SW 1271 (cell line): ENCODE measurements at places on chromosomes 2 and 18.

- no peak for DNase-seq
These were observed 98.0 kb upstream of the SLC14A2 start for GRCh38 chr18:45517181-45517741.

GRCh38 chr2:144466637-144467036 is 53.3 kb downstream of the ZEB2 start:
- no peak for DNase-seq

DNA sequence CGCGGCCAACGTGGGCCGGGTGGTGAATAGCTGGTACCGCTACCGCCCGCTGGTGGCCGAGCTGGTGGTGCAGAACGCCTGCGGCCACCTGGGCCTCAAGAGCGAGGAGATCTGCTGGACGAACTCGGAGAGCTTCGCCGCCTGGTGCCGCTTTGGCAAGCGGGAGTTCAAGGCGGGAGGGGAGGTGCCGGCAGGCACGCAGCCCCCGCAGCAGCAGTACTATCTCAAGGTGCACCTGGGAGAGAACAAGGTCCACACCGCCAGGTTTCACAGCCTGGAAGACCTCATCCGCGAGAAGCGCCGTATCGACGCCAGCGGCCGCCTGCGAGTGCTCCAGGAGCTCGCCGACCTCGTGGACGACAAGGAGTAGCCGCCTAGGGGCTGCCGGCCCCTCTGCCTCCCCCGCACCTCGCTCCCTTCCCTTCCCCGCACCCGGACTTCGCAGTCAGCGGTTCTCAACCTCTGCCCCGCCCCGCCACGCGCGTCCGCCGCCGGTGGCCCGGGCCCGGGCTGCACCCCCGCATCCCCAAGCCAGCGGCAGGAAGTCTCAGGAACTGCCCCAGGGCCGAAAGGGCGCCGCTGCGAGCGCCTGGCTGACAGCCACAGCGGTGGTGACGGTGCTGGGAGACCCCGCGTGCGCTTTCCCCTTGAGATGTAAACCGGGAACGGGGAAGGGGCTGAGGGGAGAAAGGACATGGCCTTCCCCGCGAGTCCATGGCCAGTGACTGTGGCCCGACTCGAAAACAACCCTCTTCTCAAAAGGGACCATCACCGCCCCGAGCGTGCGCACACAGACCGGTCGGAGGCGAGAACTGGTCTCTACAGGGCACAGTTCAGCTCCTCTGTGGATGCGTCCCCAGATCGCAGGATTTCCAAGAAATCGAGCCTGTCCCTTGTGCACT is 2.2 kb downstream of the LRATD1 start:
- peak; percentile 44 for DNase-seq

GRCh38 chr2:13050764-13051163 is 334.0 kb downstream of the TRIB2 start:
- DNase-seq: no peak

GRCh38 chr18:76498064-76498463 is 3.0 kb upstream of the ZNF516 start:
- no peak for DNase-seq

- no peak for DNase-seq
These were observed 93.5 kb downstream of the GALNT3 start for GRCh38 chr2:165700531-165700930.

- DNase-seq: no peak
These were observed 1.7 kb upstream of the PDCD1 start for GRCh38 chr2:241860184-241861078.

- no peak for DNase-seq
These were observed 18.2 kb upstream of the ACSL3 start for GRCh38 chr2:222842491-222843174.

DNA sequence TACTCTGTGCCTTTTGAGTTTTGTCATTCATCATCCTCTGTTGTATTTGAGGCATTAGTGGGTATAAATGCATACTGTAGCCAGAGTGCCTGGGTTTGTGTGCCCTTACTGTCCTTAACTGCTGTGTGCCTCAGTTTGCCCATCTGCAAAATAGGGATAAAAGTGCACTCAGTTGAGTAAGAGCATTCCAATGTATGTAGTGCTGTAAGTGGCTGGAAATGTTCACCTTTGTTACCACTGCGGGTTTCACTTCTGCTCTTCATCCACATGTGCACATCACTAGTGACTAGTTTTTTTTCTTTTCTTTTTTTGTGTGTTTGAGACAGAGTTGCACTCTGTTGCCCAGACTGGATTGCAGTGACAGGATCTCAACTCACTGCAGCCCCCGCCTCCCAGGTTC is 39.9 kb downstream of the PLEKHB2 start:
- no peak for DNase-seq

DNA sequence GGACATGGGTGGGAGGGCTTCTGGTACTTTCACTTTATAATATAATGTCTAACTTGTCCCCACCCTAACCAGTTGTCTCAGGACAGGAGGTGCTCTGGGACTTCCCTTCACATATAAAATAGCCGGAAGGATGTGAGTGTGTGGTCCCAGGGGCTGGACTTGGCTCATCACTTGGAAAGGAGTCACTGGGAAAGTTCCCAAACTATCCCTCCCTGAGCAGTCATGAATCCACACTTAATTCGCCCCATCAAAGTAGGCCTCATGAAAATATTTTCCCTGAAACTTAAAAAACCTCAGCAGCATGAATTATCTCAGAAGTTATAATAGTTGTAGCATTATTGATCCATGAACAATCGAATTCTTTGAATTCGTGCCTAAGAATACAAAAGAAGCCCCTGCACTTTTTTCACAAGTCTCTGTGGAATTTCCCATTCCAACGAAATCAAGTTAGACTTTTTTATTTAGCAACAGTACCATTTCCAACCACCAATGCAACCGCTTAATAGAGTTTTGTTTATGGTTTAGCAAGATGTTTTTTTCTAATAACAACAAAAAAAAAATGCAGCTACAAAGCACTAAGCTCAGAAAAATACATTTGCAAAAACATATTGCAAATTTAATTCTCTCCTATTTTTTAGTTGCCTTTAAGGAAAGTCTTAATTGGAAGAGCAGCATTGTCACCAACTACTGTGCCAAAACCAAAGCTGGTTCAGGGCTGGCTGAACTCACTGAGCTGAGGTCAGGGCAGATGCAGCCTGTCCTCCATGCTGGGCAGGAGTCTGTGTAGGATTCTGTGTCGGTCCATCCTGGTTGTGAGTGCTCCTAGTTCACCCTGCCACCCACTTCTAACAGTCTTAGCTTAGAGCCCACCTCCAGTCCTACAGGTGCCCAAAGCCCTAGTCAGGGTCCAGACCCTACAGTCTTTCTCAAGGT is 68.8 kb upstream of the SPTBN1 start:
- no peak for DNase-seq

DNA sequence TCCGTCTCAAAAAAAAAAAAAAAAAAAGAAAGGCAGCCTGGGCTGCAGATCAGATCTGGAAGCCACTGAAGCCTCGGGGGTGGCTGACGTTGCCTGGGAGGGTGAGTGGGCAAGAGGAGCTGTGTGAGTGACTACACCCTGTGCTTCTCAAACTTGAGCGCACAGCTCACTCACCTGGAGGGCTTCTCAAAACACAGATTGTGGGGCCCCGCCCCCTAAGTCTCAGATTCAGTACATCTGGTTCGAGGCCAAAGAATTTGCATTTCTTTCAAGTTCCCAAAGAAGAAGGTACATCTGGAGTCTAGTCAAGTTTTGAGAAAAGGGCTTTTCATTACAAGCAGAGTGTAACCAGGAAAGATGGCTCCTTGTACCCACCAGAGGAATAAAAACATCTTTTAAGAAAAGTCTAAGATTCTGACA is 97.7 kb upstream of the CAB39 start:
- no peak for DNase-seq

- DNase-seq: no peak
These were observed 219.5 kb downstream of the BCL2 start for GRCh38 chr18:63099848-63100629.

GRCh38 chr2:118565786-118566540 is 281.5 kb downstream of the EN1 start:
- no peak for DNase-seq
